Foreskin keratinocyte (primary cell): ENCODE measurements at places on chromosomes 16 and 17. TPM values are rescaled to one million over a fixed set of nuclear protein-coding genes. Genes with fewer than 3 reads are reported as not detected.

OR1E2 gene
- polyA plus RNA-seq: not detected in 2 replicates

- DNase-seq: no peak
These were observed 147.1 kb downstream of the TANC2 start for GRCh38 chr17:63113167-63113566.

GNAO1 gene
- polyA plus RNA-seq: 0.03 and 0.08 TPM in 2 replicates

DNA sequence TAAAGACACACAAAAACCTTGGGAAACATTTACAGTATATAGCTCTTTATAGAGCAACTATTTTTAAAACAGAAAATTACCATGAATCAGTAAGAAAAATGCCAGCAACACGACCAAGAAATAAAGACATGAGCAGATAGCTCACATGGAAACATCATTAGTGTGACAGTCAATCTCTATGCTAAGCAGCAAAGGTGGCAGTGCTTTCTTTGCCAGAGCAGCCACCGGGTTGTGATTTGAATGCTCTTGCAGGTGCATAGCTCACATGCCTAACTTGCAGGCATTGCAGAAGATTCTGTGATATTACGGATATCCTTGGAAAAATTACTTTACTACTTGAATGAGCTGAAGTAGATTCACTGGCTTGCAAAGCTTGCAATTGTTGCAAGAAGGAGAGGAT lies 652.9 kb upstream of the C16orf82 start:
- DNase-seq: no peak

DNA sequence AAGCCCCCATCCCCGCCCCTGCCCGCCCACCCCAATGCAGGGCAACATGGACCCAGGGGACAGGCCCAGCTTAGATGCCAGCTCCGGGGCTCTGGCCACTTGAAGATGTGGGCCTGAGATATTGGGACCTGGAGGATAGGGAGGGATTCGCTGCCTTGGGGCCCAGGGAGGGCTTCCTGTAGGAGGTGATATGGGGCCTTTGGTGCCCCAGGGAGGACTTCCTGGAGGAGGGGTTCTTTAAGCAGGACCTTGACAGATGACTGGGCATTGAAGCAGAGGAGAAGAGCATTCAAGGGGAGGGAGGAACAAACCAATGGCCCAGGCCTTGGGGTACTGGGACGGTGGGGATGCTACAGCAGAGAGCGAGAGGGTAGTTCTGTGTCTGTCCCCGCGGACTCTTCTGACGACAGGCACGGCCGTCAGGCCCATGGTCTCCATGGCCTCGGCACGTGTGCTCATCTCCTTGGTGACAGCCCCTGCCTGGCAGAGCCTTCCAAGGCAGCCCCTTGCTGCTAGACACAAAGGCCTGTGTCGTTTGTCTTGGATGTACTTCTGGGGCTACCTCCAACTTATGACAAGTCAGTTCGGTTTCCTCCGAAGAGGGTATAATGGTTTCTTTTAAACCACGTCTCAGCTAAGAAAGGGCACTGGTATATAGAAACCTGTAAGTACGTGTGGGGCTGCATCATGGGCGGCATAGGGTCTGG lies 55.5 kb upstream of the ZC3H18 start:
- no peak for DNase-seq

- DNase-seq: no peak
These were observed 51.5 kb downstream of the CPPED1 start for GRCh38 chr16:12752159-12752558.

DNA sequence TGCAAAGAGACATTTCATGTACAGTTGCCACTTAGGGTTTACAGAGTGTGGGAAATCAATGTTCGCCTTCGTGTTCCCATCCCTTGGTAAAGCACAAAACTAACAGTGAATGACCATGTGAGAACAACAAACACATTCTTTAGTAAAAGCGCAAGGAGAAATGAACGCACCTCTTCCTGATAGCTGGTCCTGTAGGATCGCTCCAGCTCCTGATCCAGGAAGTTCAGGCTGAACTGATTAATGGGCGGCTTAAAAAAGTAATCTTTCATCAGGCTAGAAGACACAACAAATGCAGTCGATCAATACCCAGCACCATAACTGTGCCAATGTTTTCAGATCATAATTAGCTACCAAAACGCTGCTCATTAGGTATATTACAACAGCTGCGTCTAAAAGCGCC lies 108.3 kb upstream of the CREBBP start:
- no peak for DNase-seq

DNA sequence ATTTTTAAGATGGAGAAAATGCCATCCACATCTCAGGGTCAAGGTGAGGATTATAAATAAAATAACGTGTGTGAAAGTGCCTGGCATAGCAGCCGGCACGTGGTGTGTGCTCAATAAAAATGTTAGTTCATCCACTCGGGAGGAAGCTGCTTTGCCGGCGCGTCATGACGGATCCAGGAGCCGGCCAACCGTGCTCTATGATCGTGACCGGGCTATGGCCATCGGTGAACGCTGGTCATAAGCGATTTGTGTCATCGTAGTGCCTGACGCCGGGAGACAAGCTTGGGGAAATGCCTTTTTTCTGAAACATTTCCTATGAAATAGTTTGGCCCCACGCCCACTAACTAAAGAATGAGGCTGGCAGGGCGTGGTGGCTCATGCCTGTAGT lies 74.0 kb downstream of the CMC2 start:
- DNase-seq: peak; percentile 83
